Cortex of kidney (tissue), 1 donor: ENCODE measurements at places on chromosomes 3 and 15.

DNA sequence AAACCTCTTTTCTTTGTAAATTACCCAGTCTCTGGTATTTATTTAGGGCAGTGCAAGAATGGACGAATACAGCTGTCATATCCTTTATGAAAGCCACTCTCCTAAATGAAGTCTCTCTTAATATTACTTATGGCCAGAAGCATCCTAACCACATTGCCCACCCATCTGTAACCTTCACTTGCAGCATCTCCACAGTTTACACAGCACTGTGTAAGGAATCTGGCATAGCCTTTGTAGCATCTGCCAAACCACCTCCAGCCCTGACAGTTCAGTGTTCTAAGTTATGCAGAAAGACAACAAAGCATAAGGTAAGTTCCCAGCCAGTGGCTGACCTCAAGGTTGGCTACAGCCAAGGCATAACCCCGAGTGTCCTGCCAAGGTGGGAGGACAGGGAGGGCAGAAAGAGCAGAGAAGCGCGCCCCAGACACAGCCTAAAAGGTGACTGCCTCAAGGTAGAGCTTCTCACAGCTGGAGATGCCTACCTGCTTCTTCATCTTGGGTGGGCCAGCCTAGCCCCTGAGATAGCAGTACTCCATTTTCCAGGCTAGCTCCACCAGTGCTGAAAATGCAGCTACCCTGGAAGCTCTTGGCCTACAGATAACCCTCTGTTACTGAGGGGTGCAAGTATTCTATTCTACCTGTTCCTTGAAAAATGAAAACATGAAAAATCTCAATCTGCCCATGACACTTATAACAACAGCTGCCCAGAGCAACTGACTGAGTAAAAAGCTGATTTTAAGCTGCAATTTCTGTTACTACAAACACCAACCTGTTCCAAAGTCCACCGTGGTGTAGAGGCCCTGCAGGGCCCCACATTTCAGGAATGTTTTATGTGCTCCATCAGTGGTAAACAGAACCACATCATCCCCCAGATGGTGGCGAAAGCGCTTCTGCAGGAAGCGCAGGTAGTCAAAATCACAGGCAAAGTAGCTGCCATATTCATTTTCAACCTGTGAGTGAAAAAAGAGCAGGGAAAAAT, 39.3 kb downstream of the GLB1 start:
- DNase-seq: no peak

DNA sequence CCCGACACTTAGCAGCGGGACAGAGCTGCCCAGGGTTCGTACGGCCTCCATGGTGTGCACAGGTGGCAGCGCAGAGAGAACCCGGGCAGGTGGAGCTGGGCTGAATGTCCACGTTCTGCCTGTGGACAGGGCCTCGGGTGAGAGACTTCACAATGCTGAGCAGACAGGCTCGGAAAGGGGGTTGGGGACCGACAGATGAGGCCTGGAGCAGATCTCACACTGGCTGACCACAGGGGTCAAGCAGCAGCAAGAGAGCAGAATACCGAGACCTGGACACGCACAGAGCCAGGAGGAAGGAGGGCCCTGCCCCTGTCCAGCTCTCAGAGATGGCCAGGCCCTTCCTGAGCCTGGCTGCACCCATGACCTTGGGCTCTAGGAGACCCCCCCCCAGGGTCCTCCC, 83.0 kb downstream of the VGLL4 start:
- no peak for DNase-seq

DNA sequence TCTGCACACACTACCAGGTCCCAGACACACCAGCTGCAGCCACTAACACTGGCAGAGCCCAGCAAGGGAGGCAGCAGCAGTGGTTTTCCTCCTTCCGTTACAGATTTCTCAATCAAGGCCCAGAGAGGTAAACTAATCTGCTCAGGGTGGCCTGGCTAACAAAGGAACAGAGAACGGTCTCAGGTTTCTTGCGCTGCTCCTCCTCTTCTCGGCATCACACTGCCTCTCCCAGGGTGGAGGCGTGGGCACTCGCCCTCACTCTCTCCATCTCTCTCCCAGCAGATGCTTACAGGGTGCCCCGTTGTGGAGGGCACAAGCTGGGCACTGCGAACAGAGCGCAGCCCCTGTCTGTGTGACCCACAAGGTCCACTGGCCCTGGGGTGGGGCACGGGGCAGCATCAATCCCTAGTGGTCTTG, 228.7 kb downstream of the VPS13C start:
- DNase-seq: no peak

DNA sequence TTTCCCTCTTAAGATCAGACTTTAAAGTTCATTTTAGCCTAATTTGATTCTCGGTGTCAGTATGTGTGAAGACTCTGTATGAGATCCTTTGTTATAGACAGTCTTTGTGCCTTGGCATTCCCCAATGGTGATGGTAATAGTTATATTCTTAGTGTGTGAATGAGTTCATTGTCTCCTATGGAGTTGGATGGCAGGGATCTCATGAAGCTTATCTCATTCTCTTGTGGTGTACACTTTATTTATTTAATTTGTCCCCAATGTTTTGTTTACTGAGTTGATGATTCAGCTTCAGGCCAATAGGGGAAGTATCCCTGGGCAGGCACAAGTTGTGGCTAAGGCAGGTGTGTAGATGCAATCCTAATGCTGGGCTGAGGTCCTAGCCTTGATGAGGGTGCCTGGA, 222.0 kb upstream of the DPPA4 start:
- no peak for DNase-seq

DNA sequence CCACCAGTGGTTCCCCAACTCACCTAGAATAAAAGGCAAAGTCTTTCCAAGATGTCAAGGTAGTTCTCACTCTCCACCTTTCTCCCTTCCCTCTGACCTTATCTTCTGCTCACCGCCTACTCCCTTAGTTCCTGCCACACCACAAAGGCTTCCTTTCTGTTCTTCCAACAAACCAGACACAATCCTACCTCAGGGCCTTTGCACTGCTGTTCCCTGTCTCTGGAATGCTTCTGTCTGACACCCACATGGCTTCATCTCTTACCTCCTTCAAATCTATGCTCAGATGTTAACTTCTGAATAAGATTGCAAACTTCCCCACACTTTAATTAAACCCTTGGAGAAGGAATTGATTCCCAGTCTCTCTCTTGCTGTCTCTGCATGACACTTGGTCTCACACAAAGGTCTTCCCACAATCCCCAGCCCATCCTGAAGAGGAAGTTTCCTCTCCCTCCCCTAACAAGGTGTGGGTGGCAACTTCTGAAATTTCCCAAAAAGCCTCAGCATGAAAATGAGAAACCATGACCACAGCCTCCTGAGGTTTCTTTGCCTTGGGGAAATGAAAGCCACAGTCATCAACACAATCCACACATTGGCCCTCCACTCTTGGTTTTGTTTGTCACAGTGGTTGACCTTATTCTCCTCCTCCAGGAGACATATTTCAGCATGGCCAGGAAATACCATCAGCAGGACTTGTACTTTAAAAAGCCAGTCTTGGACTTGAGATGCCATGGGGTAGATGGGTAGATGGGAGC, 3.0 kb upstream of the RYK start:
- DNase-seq: no peak

DNA sequence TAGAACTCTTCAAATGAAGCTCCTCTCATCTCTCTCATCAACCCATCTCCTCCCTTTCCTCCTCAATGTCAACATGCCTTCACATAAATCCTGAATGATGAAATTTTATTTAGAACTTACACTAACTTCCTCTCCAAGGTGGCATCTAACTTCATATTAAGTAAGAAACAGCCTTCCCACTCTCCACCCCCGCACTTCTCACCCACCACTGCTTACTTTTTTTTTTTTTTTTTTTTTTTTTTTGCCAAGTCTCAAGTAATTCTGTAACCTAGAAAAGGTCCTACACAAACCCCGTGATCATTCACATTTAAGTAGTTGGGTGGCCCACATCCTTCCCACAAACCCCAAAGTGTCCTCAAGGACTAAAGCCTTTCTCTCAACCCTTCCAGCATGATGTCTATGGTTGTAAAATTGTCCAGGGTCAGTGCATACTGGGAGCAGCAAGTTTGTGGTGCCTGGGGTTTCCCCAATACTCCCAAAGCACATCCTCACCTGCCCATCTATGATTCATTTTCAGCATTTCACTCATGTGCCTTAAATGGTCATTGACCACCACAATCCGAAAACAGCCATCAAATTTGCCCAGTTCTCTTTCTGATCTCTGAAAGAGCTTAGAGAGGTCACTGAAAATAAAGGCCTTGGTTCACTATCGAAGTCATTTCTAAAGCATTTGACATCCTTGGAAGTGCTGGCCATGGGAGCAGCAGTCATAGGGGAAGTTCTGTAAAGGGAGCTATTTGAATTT, 47.2 kb downstream of the CD86 start:
- DNase-seq: no peak

- DNase-seq: no peak
These were observed 11.2 kb upstream of the EHHADH start for GRCh38 chr3:185264849-185265553.

DNA sequence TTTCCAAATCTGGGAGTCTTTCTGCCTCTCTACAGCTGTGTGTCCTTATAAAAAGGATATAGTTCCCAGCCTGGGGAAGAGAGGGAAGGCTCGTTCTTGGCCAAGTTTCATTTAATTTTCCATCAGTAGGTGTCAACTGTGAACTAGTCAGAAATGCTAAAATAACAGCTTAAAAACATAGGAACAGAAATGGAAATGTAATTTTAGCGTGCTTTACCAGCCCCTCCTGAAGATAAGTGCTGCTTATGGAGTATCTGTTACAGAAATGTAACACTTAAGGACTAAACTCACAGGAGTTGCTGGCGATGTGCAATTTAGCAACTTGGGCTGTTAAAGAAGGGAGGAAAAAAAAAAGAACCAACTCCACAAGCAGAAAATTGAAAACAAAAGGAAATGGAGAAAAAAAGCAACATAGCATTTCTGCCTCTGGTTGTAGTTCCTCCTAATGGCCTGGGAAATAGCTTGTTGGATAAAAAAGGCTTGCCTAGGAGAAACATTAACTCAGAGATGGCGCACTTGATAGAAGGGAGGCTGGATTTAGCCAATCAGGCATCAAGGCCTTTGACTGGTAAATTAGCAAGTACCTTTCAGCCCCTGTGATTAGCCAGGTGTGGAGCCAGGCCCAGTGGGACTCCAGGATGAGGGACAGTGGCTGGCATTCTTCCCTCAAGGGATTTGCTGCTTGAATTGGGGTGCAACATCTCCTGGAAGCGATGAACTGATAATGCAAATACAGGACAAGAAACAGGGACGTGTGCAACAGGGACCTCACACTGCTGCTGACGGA, 84.3 kb downstream of the RPLP1 start:
- no peak for DNase-seq

GRCh38 chr3:11339541-11339940, 67.3 kb downstream of the ATG7 start:
- no peak for DNase-seq
